ENCODE measurements at places on chromosomes 12 and 14.

DNA sequence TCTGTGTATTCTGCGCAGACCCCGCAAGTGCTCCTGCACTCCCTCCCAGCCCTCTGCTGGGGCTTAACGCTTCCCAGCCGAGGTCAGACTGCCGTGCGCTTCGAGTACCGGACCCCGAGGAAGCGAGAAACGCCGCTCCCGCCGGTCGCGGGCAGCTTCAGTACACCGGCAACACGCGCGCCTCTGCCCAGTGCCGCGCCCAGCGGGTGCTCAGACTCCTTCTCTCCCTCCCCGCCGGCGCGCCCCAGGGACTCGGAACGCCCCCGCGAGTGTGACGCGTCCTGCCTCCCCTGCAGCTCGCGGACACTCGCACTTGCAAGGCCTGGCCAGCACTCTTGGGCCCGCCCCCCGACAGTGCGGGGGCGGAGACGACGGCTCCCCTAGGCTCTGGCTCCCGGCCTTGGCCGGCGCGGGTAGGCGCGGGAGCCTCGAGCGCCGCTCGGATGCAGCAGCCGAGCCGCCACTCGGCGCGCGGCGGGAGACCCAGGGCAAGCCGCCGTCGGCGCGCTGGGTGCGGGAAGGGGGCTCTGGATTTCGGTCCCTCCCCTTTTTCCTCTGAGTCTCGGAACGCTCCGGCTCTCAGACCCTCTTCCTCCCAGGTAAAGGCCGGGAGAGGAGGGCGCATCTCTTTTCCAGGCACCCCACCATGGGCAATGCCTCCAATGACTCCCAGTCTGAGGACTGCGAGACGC, at the start of gene PTGER2:
Gene PTGER2, plus strand, starts transcription at position 410 of the 692 bp plus-strand sequence. Its CDS starts 237 bp downstream, at position 647.
- no peak for DNase-seq

- no peak for DNase-seq
These were observed 374.5 kb downstream of the EMP1 start for GRCh38 chr12:13571035-13571434.

- DNase-seq = no peak
These were observed 89.1 kb downstream of the MIA2 start for GRCh38 chr14:39322807-39323206.

- no peak for DNase-seq
These were observed 30.9 kb downstream of the GRIN2B start for GRCh38 chr12:13950502-13950901.

- no peak for DNase-seq
These were observed 55.9 kb downstream of the SOX5 start for GRCh38 chr12:23893611-23894010.

- peak; percentile 8 for DNase-seq
These were observed at the start of gene CLEC2B for GRCh38 chr12:9869307-9870161. Gene CLEC2B, minus strand, starts transcription at chr12:9869354.

- no peak for DNase-seq
These were observed 19.6 kb downstream of the ACVR1B start for GRCh38 chr12:51970904-51971646.

- no peak for DNase-seq
These were observed 5.4 kb downstream of the SIX6 start for GRCh38 chr14:60514378-60514740.

GRCh38 chr12:120944645-120945217, 33.6 kb upstream of the HNF1A start:
- DNase-seq = no peak

DNA sequence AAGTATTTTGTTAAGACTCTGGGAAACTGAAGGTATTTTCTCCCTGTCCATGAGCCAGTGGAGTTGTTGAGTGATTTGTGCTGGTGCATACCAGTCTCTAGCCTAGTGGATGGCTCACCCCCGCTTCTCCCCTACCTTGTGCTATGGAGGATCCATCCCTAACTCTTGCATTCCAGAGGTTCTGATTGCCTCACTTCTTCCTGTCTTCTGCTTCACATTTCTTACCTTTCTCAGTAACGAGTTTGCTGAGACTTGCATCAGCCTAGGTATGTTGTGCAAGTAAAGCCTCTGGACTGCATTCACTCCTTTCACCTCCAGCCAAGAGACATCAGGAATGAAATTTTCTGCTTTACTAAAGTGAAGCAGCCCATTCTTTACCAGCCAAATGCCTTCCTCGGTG, 391.6 kb downstream of the ZFP36L1 start:
- no peak for DNase-seq

DNA sequence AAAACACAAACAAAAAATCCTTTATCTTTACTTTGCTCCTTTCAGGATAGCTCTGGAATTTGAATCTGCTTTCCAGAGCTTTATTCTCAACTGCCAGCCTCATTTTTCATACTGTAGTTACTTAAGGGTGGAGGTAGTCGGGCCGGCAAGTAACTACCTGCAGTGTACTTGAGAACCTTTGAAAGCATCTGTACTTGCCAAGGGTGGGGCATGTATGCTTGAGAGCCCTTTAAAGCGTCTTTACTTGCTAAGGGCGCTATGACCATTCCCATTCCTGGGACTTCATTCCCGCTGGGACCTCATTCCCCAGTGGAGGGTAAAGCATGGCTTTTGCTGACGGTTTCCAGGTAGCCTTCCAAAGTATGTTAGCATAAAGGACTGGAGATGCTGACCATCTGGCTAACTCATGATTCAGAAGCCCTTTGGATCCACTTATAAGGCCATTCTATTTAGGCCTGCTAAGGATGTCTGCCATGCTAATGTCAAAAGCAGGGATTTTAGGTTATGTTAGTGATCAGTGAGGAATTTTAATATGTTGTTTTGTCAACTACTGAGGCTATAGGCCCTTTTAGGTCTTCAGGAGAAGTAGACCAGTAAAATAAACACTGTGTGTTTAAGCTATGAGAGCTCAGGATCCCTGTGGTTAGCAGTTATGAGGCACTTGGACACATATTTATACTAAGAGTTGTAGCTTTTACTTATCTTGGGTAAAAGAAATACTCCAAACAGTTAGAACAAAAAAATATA, 74.9 kb downstream of the CRADD start:
- DNase-seq = no peak

- DNase-seq = no peak
These were observed 64.2 kb downstream of the ERH start for GRCh38 chr14:69333791-69334337.

- no peak for DNase-seq
These were observed 439.0 kb downstream of the NRXN3 start for GRCh38 chr14:78608998-78609787.

DNA sequence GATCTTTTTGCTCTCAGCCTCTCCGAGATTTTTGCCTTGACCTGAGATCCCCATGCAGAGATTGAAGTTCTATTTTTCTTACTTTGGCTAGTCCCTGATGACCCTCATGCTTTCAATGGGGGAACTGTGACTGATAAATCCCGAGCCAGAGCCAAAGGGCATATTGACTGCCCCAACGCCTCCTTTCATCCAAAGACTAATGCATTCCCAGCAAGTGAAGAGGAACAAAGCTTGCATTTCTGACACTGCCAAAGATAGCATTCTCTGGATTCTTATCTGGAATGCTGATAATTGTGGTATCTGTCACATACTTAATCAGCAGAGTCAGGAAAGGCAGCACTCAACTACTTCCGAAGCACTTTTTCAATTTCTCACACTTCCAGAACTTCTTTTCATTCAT, 152.3 kb upstream of the EGLN3 start:
- no peak for DNase-seq

GRCh38 chr14:37932481-37932880, 275.2 kb upstream of the SSTR1 start:
- DNase-seq = no peak

DNA sequence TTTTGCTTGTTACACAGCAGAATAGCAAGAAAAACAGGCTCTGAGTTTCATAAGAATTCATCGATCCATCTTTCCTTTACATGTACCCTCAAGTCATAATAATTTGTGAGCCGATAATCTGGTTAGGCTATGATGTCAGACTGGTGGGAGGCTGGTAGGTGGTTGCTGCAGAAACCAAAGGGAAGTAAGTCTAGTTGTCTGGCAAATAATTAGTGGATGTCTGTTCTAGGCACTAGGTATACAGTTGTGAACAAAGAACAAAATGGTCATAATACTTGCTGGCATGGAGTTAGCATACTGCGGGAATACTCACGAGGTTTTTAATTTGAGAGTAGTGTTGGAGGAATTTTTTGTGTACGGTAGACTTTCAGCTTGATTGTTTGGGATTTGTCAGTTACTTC, 8.8 kb downstream of the SUSD6 start:
- DNase-seq = no peak

GRCh38 chr12:99027461-99027860, 382.4 kb downstream of the APAF1 start:
- DNase-seq = no peak
